ENCODE measurements at places on chromosomes 1 and 21.

- DNase-seq = no peak
Observed at GRCh38 chr1:40783001-40783905, at the start of gene KCNQ4. TSS of gene KCNQ4 (plus strand) at chr1:40783787. CDS start at chr1:40784094, 307 bp downstream.

- no peak for DNase-seq
Observed at GRCh38 chr1:172895050-172895460, 155.7 kb downstream of the TNFSF18 start.

DNA sequence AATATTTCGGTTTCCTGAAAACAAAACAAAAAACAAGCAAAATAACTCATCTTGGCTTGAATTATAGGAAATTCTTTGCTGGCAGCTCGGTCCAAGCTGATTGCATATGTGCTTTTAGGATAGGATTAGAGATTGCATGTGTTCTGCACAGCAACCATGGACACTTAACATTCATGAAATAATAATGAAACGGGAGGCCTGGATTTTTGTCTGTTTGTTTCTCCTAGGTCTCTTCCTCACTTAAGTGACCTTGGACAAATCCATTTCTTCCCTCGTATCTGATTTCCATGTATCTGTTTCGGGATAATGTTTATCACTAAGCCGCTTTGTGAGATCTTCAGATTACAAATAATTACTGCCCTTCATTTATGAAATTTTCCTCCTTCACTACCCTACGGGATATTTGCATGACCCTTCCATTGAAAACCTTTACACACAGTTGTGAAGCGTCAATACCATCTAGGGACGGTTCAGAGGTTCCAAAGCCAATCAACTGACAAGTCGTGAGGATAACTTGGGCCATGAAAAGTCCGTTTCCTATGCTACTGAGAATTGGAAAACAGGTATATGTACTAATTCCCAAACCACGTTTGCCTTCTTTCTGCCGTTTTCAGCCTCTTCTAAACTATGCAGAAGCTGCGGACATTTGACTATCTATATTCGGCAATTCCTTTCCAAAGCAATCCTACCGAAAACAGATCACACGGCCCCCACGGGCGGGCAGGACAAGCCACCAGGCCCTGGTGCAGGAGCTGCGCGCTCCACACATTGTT is 1.3 kb upstream of the H3-3A start:
- DNase-seq = no peak

GRCh38 chr21:33648555-33648954 is 6.3 kb downstream of the ITSN1 start:
- DNase-seq = no peak

DNA sequence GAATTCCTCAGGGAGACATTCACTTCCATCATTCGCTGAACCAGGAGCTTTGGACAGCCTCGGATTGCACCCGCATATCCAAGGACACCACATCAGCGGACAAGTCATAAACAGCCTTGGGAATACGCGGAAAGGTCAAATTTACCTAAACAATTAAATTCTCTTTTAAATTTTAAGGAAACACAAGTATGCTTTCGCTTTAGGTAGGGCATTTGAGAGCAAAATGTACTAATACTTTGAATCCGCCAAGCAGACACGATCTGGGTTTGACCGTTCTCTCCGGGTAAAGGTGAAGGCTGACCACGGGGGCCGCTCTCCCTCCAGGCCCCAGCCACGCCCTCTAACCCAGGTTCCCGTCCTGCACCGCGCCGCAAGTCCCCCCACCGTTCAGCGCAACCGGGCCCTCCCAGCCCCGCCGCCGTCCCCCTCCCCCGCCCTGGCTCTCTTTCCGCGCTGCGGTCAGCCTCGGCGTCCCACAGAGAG is 479 bp upstream of the ACADM start:
- DNase-seq = peak; percentile 61

DNA sequence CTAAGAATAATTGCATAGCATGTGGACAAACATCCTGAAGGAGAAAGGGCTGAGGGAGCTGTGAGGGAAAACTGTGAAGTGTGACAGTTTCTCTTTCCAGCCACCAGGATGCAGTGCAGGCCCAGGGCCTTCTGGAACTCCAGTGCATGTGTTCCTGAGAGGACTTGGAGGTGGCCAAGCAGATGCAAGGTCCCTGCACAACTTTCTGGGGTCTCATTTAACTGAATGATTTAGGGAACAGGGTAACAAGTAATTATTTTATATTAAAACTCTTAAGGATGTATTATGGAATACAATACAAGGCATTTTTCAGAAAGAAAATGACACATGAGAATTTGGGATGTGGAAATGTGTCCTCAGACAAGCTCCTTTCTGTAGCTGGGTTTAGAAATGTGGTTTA is 61.2 kb upstream of the MCOLN3 start:
- peak; percentile 38 for DNase-seq

- DNase-seq = no peak
Observed at GRCh38 chr21:44723177-44724131, 12.1 kb upstream of the TSPEAR start.

DNA sequence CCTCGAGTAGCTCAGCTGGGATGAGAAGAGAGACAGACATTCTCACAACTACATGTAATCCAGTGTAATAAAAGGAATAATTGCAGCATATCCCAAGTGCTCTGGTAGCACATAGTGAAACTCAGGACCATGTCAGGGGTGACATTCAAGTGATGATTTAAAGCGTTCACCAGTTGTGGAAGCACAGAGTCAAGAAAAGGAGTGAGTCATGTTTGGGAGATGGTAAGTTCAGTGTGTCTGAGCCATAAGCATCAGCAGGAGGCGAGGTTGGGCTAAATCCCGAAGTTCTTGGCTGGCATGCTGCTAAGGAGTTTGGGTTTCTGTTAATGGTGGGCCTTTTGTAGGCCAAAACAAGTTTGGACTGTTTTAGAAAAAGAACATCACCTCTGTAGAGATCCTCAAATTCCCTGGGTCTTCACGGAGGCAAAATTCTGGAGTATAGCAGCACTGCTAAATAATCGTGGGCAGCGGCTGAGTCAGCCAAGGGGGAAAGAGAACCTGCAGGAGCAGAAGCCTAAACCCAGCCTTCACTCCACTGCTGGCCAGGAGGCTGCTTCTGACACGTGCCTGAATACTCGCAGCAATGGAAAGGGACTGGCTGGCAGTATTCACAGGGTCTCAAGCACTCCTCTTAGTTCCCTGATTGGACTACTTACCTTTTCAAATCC is 7.2 kb upstream of the NHLH1 start:
- no peak for DNase-seq

GRCh38 chr1:218878369-218878768 is 295.3 kb upstream of the LYPLAL1 start:
- DNase-seq = peak; percentile 48

DNA sequence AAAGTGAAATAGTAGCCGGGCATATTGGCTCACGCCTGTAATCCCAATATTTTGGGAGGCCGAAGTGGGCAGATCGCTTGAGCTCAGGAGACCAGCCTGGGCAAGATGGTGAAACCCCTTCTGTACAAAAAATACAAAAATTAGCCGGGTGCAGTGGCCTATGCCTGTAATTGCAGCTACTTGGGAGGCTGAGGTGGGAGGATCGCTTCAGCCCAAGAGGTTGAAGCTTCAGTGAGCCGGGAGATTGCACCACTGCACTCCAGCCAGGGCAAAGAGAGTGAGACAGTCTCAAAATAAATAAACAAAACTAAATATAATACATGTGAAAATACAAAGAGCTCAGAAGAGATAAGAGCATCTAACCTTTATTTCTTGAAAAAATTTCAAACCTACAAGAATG is 2.3 kb upstream of the MSTO1 start:
- DNase-seq = no peak

GRCh38 chr1:53657891-53658396 is 81.0 kb downstream of the GLIS1 start:
- no peak for DNase-seq

DNA sequence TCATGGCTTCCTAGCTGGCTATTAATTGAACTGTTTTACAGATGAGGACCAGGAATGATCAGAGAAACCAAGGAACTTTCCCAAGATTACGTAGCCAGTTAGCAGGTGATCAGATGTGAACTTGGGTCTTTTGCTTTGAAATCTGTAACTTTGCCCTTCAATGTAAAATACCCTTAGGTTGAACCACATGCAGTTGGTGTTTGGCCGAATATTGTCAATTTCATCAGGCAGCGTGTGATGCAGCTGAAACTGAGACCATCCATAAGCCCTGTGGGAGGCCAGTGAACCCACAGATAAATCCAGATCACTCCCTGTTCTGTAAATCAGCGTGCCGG is 150.8 kb downstream of the ETS2 start:
- no peak for DNase-seq

DNA sequence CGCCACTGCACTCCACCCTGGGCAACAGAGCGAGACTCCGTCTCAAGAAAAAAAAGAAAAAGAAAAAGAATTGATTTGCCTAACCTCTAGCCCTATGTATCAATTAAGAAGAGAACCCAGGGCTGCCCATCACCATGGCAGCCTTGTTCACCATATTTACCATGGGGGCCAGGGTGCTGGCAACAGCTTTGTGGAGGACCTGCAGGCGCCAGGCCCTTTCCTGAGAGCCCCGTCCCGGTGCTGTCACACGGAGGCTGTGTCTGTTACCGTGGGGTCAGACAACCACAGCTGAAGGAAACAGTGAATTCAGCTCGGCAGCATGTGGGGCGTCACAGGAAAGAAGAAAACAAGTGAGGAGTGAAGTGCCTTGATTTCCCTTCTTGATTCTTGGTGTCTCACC is 6.5 kb upstream of the NBL1 start:
- no peak for DNase-seq

DNA sequence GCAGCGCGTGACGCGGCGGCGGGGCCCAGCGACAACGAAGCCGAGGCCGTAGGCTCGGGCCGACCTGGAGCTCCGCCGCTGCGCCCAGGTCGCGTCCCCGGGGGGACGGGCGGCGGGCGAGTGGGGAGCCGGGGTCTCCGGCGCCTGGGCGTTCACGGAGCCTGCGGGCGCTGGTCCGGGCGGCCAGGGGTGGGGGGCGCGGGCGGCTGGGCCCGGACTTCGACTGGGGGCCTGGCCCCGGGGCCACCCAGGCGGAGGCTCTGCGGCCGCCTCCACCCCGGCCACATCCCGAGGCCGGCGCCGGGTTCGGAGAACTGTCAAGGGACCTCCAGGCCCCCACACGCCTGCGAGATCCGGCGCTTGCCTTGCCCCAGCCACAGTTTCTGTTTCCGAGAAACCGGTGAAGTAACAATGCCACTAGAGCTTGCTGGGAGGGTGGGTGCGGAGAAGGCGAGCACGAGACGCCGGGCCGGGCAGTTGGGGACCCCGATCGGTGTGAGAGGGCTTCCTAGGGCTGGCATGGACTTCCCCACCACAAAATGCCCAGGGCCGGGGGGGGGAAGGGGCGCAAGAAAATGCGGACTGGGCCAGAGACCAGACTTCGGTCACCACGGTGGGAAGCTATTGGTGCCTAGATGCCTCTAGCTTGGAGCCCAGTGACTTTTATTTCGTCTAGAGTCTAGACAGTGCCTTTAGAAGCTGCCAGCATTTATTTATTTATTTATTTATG is 501 bp downstream of the FBXO6 start:
- no peak for DNase-seq

GRCh38 chr1:33560680-33561079 is 88.2 kb downstream of the ZSCAN20 start:
- no peak for DNase-seq

DNA sequence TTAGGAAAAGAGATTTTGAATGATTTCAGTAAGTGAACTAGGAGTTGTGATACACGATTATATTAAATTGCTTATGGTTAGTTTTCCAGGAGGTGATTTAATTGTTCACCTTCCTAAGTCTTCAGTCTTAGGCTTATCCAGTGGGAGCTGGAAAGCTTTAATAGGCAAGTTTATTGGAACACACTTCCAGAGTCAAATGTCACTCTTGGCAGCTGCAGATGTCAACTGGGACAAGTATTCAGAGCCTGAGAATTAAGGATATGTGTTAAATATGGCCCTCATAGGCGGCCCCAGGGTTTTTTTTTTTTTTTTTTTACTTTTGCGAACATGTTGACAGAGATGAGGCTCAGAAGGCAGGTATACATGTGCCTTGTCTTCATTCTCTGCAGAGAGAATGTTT is 29.2 kb downstream of the UCK2 start:
- DNase-seq = no peak

GRCh38 chr1:58317086-58317485 is 229.4 kb downstream of the OMA1 start:
- DNase-seq = no peak

GRCh38 chr1:209439828-209440227 is 143.7 kb upstream of the CAMK1G start:
- no peak for DNase-seq

DNA sequence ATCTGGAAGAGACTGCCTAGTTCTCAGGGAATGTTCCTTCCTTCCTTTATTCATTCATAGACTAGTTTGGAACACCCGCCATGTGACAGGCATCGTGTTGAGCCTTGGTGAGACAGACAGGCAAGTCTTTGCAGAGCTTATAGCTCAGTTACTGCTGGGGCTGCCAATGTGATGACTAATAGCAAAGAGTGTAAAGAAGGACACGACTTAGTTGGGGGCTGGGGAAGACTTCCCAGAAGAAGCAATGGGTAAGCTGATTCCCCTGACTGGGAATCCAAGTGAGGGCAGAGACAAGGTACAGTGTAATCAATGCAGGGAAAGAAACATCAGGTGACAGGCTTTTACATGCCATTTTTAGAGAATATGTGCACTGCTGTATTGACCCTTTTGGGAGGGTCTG is 51.2 kb downstream of the TENT5C start:
- DNase-seq = peak; percentile 47

DNA sequence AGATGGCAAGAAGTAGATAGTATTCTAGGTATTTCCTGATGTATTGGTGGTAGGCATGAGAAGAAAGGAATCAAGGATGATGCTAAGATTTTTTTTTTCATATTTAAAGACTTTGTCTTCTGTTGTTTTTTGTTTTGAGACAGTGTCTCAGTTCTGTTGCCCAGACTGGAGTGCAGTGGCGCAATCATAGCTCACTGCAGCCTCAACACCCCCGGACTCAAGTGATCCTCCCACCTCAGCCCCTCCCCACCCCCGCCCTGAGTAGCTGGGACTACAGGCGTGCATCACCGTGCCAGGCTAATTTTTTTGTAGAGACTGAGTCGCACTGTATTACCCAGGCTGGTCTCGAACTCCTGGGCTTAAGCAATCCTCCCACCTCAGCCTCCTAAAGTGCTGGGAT is 2.8 kb upstream of the CAPZB start:
- no peak for DNase-seq

- no peak for DNase-seq
Observed at GRCh38 chr1:193458628-193459027, 272.2 kb upstream of the B3GALT2 start.

DNA sequence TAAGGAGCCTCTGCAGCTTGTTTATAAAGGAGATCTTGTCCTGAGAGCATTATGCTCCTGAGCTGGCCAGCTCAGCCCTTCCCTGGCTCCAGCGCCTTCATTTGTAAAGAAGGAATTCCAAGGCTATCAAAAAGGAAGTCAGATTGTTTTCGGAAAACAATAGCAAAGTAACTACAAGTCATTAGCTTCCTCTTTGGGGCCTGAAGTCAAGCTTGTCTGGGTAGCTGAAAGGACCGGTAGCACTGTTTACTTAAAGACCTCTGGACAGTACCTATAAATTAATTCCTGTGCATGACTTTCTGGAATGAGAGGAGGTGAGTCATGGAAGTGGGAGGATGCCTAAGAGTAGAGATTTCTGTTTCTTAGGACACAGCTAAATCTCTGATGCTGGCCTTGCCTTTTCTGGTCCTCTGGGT is 20.7 kb upstream of the GJA5 start:
- DNase-seq = no peak

- no peak for DNase-seq
Observed at GRCh38 chr1:219324171-219324570, 150.5 kb downstream of the LYPLAL1 start.
